ENCODE measurements at places on chromosomes 3 and 15.
A peak's percentile ranks its signal among the peaks of the same experiment; 100 is the strongest.

GRCh38 chr3:101873619-101874018, 24.3 kb downstream of the NFKBIZ start:
- peaks cover 7% of the 10 kb centered on the region for H3K36me3 ChIP-seq
- no peak overlapping the region for H3K27ac ChIP-seq
- H3K4me3 ChIP-seq: no peak overlapping the region
- no peaks in the 10 kb centered on the region for H3K27me3 ChIP-seq
- peaks cover 7% of the 10 kb centered on the region for H3K4me1 ChIP-seq
- DNase-seq: no peak

DNA sequence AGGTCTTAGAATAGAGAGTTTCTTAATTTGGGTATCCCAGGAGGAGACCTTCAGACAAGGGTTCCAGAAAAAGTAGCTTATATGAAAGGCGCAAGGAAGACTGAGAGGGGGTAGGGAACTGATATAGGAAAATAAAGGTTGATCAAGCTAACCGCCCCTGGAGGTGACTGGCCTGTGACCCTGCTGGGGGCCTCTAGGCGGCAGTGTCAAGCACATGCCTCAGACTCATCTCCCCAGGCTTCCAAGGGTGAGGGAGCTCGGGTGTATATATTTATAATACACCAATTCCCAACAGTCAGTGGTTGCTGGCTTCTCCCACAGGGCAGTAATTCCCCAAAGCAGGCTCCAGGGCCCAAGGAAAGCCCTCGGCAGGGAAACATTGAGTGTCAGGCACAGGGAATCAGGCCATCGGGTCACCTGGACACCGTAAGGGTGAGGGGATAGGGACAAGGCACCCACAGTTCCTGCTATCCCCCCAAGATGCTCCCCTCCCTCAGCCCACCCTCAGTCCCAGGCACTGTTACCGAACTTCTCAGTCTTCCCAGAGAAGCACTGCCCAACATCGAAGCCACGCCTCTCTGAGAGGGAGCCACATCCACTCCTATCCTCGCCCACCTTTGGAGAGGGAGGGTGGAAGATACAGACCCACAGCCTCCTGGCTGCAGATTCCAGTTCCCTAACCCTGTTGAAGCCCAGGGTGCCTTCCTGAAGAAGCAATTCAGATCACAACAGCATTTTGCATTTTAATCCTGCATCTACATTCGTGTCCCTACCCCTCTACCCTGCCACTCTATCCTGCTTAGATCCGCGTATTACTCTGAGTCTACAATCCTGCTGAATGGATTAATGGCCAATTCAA, 19.5 kb upstream of the CAV3 start:
- DNase-seq: no peak
- H3K4me3 ChIP-seq: no peak overlapping the region
- H3K27me3 ChIP-seq: peaks cover 23% of the 10 kb centered on the region
- no peak overlapping the region for H3K27ac ChIP-seq
- H3K4me1 ChIP-seq: peaks cover 10% of the 10 kb centered on the region

DNA sequence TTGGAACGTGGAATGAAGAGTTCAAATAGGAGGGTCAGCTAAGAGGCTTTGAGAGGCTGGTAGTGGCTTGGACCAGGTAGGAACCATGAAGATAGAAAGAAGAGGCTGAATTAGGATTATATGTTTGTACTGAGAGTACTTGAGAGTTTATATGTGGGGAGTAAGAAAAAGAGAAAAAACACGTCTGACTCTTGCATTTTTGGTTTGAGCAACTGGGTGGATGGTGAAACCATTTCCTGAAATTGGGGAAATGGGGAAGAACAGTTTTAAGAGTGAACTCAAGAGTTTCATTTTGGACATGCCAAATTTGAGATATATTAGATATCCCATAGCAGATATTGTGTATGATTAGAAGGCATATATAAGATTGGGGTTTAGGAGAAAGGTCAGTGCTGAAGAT, 92.9 kb upstream of the TNIK start:
- H3K27me3 ChIP-seq: no peaks in the 10 kb centered on the region
- no peak overlapping the region for H3K27ac ChIP-seq
- H3K36me3 ChIP-seq: no peaks in the 10 kb centered on the region
- no peak overlapping the region for H3K4me3 ChIP-seq
- H3K4me1 ChIP-seq: no peaks in the 10 kb centered on the region

- H3K36me3 ChIP-seq: no peaks in the 10 kb centered on the region
- H3K27ac ChIP-seq: no peak overlapping the region
- no peak overlapping the region for H3K4me3 ChIP-seq
- peaks cover 4% of the 10 kb centered on the region for H3K27me3 ChIP-seq
- H3K4me1 ChIP-seq: peaks cover 5% of the 10 kb centered on the region
These were observed 14.6 kb downstream of the HDAC11 start for GRCh38 chr3:13494463-13495350.

GRCh38 chr15:38899300-38899699, 334.7 kb upstream of the RASGRP1 start:
- no peak overlapping the region for H3K27ac ChIP-seq
- no peaks in the 10 kb centered on the region for H3K4me1 ChIP-seq
- H3K4me3 ChIP-seq: no peak overlapping the region
- no peak for DNase-seq

DNA sequence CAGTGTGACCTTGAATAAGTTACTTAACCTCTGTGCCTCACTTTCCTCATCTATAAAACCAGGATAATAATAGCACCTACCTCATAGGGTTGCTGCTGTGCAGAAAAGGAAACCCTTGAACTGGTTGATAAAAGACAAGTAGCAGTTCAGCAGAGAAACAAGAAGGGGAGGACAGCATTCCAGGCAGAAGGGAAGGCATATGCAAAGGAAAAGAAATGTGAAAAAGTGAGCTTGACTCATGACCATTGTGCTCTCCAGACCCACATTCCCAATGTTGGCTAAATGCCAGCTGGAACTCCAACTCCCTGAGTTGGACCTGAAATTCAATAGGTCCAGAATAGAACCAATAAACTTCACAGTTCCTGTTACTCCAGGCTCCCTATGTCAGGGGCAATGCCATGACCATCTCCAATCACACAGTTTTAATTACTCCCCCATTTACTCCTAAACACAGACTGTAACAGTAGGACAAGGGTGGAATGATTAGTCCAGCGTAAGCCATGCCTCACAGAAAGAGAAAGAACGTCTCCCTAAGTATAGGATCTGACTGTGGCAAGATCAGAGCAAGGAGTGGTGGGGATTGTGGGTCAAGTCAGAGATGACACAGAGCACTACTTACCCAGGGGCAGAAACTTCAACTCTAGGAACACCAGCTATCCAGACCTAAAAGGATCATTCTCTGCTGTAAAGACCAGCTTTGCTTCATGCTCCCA, 26.9 kb downstream of the PRKAR2A start:
- H3K27ac ChIP-seq: no peak overlapping the region
- no peaks in the 10 kb centered on the region for H3K27me3 ChIP-seq
- DNase-seq: no peak
- peaks cover 10% of the 10 kb centered on the region for H3K4me1 ChIP-seq

DNA sequence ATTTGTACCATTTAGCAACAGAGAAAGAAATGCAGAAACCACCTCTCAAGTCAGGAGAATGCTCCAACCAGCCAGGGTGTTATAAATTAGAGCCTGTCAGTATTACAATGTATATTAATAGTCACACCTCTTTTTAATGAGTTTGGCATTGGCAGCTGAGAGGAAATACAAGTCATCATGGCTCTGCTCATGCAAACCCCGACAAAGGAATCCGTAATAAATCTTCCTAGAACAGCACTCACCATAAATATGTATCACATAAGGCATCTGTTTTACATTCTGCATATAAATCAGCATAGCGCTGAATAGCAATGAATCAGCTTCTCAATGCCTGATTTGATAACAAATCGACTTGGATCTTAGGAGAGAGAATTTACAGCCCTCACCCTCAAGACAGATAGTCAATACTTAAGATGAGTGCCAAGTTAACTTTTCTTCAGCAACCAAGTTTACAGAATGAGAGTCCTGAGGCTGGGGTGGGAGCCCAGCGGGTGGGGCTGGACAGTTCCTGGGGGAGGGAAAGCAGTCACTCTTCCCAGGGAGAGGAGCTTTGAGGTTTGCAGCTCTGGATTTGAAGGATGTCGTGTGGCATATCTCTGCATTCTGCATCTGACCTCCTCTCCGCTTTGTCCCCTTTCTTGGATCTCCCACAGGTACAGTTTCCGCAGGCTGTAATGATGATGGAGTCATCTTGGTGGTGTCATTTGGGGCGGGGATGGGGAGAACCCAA, 1034.4 kb upstream of the NR2F2 start:
- no peak overlapping the region for H3K27ac ChIP-seq
- no peak for DNase-seq
- H3K4me1 ChIP-seq: no peaks in the 10 kb centered on the region
- no peaks in the 10 kb centered on the region for H3K36me3 ChIP-seq
- no peak overlapping the region for H3K4me3 ChIP-seq

- H3K4me3 ChIP-seq: no peak overlapping the region
- H3K4me1 ChIP-seq: peaks cover 24% of the 10 kb centered on the region
- H3K27ac ChIP-seq: no peak overlapping the region
- DNase-seq: no peak
- H3K36me3 ChIP-seq: peaks cover 7% of the 10 kb centered on the region
- no peaks in the 10 kb centered on the region for H3K27me3 ChIP-seq
These were observed 31.4 kb downstream of the NPTN start for GRCh38 chr15:73601451-73602445.

DNA sequence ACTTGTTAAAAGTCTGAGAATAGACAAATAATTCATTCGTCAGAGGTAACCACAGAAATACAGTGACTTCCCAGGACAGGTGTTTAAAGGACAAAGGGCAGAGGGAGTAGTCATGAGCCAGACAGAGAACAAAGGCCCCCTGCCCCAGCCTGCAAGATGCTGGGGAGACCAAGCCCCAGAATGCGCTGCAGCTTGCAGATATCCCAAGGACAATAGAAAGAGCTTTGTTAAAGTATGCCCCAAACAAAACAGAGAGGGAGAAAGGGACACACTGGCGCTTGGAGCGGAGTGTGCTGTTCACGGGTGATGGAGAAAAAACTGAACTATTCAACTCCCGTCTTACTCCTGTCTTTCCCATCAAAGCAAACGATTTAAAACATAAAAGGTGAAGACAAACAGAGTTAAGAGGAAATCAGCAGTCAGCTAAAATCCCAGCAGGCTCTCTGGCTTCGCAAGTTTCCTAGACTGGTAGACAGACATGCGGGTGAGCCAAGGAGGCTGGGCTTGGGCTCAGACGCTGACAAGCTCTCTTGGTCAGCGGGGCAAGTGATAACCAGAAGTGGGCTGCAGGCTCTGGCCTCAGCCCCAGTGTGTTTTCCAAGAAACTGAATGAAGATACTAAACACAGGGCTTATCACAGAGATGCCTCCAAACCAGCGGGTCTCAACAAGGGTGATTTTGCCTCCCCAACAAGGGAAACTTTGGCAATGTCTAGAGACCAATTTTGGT, 130.1 kb downstream of the UACA start:
- peaks cover 52% of the 10 kb centered on the region for H3K27me3 ChIP-seq
- H3K27ac ChIP-seq: no peak overlapping the region
- H3K4me3 ChIP-seq: no peak overlapping the region
- DNase-seq: no peak
- no peaks in the 10 kb centered on the region for H3K4me1 ChIP-seq

DNA sequence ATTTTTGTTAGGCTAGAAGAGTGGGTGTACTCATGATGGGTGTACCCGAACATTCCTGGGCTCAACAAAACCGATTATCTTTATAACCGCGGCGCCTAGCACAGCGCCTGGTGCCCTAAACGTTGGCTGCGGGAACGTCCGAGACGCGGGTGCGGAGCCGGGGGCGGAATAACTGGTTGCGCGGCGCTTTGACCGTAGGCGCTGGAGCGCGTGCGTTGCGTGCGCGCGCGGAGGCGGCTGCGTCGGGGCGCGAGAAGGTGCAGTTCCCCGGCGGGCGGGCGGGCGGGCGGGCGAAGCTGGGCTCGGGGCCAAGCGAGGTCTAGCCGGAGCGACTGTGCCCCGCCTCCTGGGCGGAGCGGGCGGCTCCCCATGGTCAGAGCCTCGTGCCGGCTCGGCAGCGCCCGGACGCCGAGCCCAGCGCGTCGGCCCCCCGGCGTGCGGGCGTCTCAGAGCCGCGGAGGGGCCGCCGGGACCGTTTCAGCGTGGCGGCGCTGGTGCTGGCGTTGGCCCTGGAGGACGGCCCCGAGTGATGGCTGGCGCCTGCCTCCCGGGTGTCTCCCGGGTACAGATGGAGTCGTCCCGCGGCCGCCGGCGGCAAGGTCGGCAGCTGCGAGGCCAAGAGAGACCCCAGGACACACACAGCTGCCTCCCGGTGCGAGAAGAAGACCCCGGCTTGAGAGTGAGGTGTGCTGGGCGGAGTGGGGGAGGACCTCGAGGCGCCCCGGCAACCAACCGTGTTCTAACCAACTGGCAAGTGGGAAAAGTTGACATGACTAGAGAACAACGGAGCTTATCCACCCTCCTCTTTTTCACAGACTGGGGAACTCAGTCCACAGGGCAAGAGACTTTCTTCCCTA, at the start of gene PLAAT1:
Gene PLAAT1, plus strand, starts transcription at position 373 of the 857 bp plus-strand sequence. CDS start 14,429 bp downstream, outside the sequence.
- no peak for DNase-seq
- H3K27ac ChIP-seq: no peak within 1 kb of the TSS
- no peak within 1 kb of the TSS for H3K4me3 ChIP-seq
- H3K36me3 ChIP-seq: no peaks in the 10 kb centered on the region
- no peaks in the 10 kb centered on the region for H3K4me1 ChIP-seq

DNA sequence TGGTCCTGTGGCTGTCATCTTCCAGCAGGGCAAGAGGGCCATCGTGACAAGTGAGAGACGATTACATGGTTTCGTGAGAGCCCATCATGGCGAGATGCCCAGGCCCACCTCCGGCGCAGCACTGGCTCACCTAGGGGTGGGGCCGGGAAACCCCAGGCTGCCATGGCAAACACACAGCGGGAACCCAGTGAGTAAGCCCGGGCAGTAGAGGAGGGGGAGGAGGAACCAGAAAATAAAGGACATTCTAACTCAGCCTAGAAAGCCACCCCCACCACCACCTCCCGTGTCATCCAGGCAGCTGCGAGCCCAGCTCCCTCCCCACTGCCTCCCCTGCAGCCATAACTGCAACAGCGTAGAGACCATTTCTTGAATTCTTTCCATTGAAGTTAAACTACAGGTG, 52.3 kb downstream of the PCSK6 start:
- no peak overlapping the region for H3K4me3 ChIP-seq
- H3K27me3 ChIP-seq: peaks cover 26% of the 10 kb centered on the region
- no peaks in the 10 kb centered on the region for H3K36me3 ChIP-seq
- no peaks in the 10 kb centered on the region for H3K4me1 ChIP-seq
- H3K27ac ChIP-seq: no peak overlapping the region

DNA sequence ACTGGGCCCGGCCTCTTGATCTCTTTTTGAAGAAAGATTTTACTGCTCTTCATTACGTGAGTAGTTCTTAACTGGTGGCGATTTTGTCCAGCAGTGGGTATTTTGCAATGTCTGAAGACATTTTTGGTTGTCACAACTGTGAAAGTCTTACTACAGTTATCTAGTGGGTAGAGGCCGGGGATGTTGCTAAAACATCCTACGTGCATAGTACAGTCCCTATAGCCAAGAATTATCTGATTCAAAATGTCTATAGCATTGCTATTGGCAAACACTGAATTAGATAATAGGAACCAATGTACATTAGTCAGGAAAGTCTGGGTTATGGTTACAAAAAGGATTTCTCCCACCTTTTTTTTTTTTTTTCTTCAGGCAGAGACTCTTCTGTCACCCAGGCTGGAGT, 38.1 kb downstream of the FOXL2 start:
- no peak for DNase-seq
- no peak overlapping the region for H3K4me3 ChIP-seq
- no peaks in the 10 kb centered on the region for H3K4me1 ChIP-seq
- peak overlapping the region; percentile 47 for H3K27ac ChIP-seq

Measured in stimulated activated naive B cell treated with anti-CD40 and anti-IgM and Interleukin-4, amounts not matched to agents 10 μg/mL and 1 μg/mL and 100 μg/mL, for 72 hours (primary cell).